ENCODE measurements at places on chromosomes 16 and 17. TPM values are rescaled to one million over a fixed set of nuclear protein-coding genes. Genes with fewer than 3 reads are reported as not detected.

GRCh38 chr16:86554599-86554916 lies 477 bp downstream of the MTHFSD start:
- DNase-seq: no peak

- DNase-seq: no peak
These were observed at the start of gene RGS11 for GRCh38 chr16:275786-276232. TSS of gene RGS11 (minus strand) at chr16:275944. CDS start at chr16:275911, 33 bp downstream.

DNA sequence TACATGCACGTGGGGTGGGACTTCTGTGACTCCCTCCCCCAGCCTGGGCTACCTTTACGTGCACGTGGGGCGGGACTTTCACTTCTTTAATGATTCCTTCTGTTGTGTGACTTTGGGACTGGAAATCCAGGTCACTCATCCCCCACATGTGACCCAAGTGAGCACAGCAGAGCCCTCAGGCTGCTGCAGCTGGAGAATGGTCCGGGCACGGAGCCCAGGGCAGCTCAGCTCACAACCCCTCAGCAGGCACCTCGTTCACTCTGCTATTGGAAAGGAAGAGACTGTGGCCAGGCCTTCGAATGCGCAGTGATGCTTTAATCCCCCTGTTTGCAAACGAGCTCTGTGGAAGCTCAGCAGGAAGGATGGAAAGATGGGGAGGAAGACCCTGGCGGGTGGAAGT lies 14.7 kb downstream of the DBNDD1 start:
- no peak for DNase-seq

GRCh38 chr17:57995076-57995956 lies 7.3 kb upstream of the VEZF1 start:
- no peak for DNase-seq

Gene CD300H
- 0.72 TPM for total RNA-seq

GRCh38 chr16:35391328-35391727 lies 1931.9 kb downstream of the TP53TG3F start:
- no peak for DNase-seq

DNA sequence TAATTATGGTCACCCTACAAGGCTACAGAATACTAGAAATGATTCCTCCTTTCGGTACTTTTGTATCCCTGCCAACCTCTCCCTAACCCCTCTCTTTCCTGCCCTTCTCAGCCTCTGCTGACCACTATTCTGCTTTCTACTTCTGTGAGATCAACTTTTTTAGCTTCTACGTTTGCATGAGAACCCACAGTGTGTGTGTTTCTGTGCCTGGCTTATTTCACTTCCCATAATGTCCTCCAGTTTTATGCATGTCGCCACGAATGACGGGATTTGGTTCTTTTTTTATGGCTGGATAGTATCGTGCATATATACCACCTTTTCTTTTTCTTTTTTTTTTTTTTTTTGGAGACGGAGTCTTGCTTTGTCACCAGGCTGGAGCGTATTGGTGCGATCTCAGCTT lies 92.1 kb downstream of the RAP1GAP2 start:
- DNase-seq: no peak

Gene ERAL1
- total RNA-seq: 27.5 TPM

GRCh38 chr17:64420143-64420670 lies 28.7 kb upstream of the MILR1 start:
- DNase-seq: peak; percentile 75

GRCh38 chr17:66098040-66098439 lies 93.9 kb downstream of the CEP112 start:
- DNase-seq: no peak

Gene TNP2
- not detected for total RNA-seq

- no peak for DNase-seq
These were observed 28.0 kb upstream of the CDH13 start for GRCh38 chr16:82598771-82599170.

Gene OTOP3
- not detected for total RNA-seq

DNA sequence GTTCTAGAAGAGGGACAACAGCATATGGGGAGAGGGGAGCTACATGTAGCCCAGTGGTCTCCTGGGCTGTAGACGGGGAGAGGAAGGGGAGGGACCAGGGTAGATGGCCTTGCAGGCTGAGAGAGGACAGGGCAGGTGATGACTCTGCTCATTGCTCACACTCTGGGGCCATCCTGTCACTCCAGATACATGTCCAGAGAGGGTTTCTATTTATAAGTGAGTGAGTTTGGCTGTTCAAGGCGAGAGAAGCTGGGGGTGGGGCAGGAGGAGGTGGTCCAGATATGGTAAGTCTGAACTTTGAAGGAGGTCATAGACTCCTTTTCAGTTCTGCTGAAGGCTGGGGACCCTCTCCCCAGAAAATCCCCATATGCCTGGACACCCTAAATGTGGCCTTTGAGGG lies 22.2 kb downstream of the CACNA1G start:
- DNase-seq: no peak

DNA sequence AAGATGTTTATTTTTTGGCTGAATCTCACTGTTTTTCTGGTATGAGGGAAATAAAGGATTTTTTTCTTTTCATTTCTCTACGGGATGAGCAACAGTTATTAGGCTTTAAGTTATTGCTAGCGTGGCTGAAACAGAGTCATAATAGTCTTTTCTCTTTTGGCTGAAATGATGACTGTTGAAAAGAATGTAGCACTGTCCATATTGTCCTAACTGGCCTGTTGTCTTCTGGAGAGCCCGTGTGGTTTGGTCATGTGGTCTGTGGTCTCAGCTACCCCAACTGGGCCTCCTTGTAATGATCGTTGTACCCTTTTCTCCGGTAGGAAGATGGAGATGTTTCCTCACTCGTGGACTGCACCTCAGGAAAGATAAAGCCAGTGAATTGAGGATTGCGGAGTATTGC lies 36.6 kb downstream of the EPN2 start:
- DNase-seq: no peak

- no peak for DNase-seq
These were observed 86.4 kb downstream of the FOXL1 start for GRCh38 chr16:86664522-86665318.

DNA sequence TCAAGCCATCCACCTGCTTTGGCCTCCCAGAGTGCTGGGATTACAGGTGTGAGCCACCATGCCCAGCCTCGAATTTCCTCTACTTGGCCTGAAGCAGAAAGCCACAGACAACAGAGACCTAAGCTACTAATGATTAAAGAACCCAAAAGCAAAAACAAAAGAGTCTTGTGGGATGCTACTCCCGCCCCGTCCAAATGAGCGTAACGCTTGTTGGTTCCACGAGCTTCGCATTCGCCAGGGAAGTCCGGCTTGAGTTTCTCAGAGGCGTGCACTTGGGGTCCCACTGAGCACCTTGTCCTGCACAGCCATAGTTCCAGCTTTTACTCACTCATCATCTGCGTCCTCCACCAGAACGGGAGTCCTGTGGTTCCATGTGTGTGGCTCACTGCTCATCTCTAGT lies 16.0 kb downstream of the CEP295NL start:
- DNase-seq: no peak

Gene SRL
- total RNA-seq: not detected

DNA sequence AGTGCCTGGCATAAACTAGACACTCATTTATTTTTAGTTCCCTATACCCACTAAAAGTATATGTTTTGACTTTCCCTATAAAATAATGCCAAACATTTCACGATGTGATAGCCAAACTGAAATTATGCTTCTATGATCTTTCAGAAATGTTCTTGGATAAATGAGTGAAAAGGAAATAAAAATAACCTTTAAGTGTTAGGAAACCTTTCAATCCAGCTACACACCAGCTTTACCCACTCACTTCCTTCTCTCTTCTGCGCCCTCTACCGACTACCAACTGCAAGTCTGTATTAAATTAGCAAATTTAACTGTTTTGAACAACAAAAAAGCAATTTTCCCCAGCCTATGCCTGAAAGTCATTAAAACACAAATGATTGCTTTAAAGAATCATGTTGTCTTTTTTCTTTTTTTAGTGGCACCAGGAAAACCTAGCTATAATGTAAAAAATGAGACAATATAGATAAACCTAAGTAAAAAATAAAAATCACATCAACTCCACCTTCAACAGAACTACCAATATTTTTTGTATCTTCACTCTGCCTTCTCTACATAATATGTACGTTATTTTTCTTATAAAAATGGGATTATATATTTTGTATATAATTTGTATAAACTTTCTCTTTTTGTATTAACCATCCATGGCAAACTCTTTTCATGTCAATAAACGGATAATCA lies 13.2 kb upstream of the TMEM100 start:
- no peak for DNase-seq

GRCh38 chr17:39929646-39930407 lies 2.3 kb downstream of the LRRC3C start:
- no peak for DNase-seq

DNA sequence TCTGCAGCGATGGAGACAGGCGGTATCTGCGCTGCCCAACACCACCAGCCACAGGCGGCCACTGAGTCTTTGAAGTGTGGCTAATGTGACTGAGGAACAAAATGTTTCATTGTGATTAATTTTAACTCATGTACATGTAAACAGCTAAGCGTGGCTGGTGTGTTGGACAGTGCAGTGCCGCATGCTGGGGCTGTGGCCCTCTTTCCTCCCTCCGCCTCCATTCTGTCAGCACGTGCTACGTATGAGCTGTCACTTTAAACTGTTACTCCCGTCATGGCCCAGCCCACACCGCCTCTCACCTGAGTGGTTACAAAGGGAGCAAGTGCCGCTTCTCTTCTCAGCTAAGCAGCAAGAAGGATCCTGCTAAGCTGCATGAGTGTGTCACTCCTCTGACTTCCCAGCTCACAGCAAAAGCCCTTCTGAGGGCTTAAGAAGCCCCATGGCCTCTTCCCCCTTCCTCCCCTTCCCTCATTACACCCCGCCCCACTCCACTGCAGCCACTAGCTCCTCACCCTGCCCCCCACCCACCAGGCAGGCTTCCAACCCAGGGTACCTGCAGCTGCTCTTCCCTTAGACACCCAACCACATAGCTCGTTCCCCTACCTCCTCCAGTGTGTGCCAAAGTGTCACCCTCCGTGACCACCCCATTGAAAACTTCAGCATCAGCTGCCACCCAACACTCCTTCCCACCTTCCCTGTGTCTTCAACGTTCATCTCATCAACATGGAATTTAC lies 15.0 kb downstream of the HASPIN start:
- DNase-seq: peak; percentile 56

Gene ABCC12
- total RNA-seq: not detected

Gene SOST
- total RNA-seq: not detected
